Activated CD4-positive, alpha-beta T cell treated with anti-CD3 and anti-CD28 coated beads, Interleukin-2, amount 50 U/mL, for 48 hours (primary cell): ENCODE measurements at places on chromosomes 12 and 14.

GRCh38 chr14:68791078-68791901, 1.6 kb downstream of the ZFP36L1 start:
- DNase-seq, result peak; percentile 56

DNA sequence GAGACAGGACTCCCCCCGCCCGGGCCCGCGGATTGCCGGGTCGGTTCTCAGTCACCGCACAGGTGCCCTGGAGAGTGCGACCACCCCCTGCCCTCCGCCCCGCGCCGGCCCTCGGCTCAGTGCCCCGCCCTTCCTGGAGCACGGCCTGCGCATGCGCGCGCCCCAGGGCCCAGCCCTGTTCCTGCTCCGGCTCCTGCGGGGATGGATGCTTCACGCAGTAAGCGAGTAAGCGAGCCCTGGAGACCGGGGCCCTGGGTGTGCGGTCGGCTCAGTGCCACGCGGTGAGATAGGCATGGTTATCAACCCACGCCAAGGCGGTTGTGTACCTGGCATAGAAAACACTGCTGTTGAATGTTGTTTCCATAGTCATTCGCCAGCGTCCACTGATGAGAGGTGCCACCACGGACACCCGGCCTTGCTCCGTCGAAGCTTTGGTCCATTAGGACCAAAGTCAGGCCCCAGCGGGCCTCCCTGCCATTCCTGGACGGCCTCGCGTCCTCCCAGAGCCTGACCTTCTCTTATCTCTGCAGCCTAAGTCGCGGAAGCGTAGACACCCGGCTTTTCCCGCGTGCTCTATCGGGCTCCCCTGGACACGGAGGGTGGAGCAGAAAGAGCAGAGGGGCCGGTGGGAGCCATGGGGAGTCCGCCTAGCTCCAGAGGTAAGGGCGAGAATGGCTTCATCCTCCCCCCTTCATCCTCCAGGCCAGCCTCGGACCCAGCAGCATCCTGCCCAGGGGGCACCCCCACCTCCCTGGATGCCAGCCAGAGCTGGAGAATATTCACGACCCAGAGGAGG, 90.6 kb downstream of the PAPOLA start:
- DNase-seq, result peak; percentile 71

- no peak for DNase-seq
These were observed 281.7 kb upstream of the RTL1 start for GRCh38 chr14:101185073-101185835.

DNA sequence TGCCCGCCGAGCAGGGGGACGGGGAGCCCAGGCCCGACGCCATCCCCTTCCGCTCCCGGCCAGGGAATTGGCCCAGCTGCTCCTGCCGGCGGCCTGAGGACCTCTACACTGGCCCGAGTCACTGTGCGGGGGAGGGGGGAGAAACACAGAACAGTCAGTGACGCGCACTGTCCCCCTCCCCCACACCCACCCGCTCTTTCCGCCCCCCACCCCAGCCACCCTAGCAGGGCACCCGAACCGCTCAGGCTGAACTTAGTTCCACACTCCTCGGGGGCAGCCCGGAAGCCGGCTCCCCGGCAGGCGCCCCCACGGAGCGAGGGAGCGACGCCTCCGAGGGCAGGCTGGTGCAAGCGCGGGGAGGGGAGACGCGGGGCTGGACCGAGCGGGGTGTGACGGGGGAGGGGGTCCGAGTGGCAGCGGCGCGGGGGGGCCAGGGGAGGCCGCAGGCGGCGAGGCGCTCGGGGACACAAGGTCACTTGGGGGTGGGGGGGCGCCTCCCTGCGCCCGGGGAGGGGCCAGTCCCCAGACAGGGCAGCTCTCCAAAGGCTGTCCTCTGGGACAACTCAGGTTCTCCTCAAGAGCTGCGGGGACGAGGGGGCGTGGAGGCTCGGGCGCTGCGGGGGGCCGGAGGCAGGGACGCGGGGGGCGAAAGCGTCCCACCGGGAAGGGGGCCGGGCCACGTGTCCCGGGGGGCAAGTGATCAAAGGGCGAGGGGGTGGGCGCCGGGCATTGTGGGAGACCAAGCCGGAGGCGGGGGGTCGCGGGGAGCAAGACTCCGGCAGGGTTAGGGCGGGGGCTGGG, 648 bp downstream of the CHD4 start:
- peak; percentile 67 for DNase-seq

- no peak for DNase-seq
These were observed 46.2 kb downstream of the AACS start for GRCh38 chr12:125111403-125111802.

- DNase-seq, result no peak
These were observed 319.1 kb downstream of the NPAS3 start for GRCh38 chr14:33257796-33258195.

DNA sequence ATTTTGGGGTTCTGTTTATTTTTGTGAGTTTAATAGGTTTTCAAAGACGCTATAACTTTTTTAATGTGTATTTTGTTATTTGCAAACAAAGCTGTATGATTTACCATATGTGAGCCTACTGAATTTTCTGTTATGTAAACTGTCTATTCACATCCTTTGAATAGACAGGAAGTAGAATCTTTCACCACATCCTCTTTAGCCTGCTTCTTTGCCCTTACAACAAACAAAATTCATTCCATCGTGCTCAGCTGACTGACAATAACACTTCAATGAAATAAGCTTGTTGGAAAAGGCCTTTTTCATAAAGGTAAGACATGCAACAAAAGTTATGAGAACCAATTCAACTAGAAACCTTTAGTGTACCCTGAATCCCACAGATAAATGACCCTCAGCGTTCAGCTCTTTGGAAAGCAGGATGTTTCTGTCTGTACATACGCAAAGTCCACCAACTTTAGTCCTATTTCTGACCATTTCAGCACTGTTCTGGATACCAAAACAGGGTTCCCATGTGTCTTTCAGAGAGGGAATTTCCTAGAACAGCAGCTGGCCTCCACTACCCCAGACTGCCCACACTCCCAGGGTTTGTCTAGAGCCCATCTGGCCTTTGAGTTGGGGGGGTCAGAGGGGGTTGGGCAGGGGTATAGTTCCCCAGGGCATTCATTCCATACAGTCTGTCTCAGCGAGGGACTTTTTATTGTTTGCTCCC, 71.3 kb downstream of the DUSP6 start:
- DNase-seq, result no peak

DNA sequence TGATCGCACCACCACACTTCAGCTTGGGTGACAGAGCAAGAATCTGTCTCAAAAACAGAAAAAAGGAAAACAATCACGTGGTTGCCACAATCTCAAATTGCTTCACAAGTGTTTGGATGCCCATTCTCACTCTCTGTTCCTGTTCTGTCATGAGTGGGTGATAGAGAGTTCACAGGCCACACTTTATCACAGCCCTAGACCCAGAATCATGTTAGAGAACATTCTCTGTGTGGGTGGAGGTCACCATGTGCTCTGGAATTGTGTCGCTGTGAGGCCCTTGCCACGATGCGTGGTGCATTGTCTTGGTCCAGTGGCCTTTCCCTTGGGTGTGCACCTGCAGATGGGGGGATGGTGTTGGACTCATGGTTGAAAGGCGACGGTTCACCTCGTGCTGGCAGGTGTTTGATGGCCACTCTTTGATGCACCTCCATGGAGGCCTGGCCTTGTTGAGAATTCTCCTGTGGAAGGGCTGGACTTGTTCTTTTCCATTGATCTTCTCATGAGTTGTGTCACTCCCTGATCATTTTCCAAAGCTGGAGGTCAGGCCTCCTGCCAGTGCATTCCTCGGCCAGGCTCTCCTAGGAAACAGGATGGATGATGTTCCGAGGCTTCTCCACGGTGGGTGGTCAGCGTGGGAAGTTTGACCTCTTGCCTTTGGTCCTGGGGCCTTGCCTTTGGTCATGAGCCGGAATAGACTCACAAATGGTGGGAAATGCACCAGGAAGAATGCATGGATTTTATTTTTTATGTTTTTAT, 91.9 kb downstream of the SLC24A4 start:
- no peak for DNase-seq

DNA sequence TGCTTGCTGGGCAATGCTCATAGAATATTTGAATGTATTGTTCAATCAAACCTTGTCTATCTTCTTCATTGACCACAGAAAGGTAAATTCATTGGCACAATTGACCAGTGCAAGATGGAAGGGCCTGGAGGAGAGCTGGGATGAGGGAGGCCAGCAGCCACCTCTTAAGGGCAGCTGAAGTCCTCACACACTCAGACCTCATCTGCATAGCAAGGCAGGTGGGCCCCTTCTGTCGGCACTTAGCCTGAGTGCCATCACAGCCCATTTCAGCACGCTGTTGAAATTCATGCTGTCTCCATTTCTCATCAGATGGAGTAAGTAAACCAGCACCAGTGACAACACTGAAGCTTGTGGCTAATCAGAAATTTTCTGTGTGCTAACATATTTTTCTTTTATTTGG, 25.4 kb upstream of the HMGA2 start:
- no peak for DNase-seq

DNA sequence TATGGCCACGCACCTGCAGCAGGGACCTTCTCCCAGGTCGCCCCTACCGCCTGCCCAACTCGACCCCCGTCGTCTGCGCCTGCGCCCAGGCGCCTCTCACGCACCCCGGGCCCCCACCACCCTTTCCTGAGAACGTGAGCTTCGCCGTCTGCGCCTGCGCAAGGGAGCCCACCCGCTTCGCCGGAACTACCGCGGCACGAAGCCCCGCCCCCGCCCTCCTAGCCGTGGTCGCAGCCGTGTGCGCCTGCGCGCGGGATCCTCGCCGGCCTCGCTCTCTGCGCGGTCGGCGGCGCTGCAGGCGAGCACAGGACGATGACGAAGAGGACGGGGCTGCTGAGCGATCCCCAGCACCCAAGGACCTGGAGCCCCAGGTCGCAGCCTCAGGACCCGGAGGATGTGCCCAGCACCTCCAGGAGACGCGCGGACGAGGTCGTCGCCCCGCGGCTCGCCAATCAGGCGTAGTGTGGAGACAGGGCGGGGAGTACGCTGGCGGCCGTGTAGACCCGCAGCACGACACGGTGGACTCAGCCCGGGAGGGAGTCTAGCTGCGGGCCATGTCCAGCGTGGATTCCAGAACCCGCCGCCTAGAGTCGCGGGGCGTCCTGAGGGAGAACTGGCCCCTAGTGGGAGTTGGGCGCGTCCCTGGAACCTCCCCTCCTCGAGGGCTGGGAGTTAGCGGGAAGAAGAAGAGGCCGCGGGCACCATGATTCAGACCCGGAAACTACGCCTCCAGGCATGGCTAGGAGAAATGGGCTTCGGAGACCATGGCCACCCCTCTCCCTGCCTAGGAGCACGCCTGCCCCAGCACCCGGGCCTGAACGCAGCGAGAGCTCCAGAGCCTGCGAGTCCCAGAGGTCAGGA, 1120.8 kb upstream of the TMEM132C start:
- peak; percentile 76 for DNase-seq

GRCh38 chr12:57754411-57755193, at the start of gene MARCHF9:
Gene MARCHF9, plus strand, starts transcription at chr12:57755103. Its CDS starts 426 bp downstream, at chr12:57755529.
- DNase-seq, result peak; percentile 93

DNA sequence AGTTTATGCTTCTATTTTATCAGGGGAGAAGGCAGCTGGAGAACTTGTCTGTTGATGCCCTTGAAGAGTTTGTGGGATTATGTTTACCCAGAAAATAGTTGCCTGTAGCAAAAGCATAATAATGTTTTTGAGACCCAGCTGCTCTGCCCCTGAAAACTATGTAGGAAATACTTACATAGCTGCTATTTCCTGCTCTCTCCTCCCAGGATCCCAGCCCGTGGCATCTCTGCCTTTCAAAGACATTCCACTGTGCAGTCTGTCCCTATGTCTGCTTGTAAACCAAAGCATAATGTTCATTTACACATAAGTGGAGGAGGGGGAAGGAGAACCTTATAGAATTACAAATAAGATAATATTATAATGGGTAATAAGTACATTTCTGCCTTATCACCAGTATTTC, 198.7 kb downstream of the SYT1 start:
- DNase-seq, result no peak

DNA sequence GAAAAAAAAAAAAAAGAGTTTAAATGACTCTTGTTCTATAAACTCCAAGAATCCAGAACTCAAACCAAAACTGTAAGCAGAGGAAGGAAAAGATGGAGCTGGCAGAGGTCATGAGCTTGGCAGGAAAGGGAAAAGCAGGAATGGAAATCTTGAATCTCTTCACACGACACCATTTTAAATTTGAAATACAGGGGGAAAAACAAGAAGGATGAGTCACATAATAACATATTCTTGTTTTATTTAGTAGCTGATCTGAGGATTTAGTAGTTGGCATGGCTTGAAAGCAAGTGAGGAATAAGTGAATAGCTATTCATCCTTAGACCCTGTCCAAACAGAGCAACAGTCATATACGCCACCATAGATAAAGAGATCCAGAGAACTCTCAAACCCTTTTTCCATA, 35.0 kb downstream of the EPS8 start:
- no peak for DNase-seq

- DNase-seq, result no peak
These were observed 23.1 kb upstream of the C12orf42 start for GRCh38 chr12:103518899-103519298.

- no peak for DNase-seq
These were observed 26.0 kb downstream of the PPFIBP1 start for GRCh38 chr12:27549801-27550652.

DNA sequence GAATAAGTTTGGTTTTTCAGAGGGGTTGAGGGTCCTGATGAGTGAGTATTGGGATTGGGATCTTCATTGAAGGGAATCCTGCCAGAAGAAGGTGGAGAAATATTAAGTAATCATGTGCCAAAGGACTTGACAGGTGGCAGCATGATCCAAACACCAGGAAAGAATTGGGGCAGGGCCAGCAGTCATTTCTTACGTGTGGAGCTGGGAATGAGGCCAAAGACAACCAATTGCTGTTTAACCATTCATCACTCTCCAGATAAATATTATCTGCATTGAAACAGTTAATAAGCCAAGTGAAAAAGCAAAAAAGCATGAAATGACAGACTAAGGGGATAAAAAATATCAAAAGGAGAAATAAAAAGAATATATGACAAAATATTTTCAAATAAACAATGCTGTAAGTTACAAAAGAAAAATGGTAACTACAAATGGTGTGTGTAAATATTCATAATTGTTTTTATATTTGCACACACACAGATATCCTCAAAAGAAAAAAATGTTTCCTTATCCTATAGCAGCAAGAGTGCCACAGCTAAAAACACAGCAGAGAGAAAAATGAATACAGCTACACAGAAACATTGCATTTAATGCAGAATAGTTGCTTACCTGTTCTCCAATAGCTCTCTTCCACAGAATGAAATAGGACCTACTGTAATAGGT, 26.2 kb downstream of the C2CD5 start:
- no peak for DNase-seq

DNA sequence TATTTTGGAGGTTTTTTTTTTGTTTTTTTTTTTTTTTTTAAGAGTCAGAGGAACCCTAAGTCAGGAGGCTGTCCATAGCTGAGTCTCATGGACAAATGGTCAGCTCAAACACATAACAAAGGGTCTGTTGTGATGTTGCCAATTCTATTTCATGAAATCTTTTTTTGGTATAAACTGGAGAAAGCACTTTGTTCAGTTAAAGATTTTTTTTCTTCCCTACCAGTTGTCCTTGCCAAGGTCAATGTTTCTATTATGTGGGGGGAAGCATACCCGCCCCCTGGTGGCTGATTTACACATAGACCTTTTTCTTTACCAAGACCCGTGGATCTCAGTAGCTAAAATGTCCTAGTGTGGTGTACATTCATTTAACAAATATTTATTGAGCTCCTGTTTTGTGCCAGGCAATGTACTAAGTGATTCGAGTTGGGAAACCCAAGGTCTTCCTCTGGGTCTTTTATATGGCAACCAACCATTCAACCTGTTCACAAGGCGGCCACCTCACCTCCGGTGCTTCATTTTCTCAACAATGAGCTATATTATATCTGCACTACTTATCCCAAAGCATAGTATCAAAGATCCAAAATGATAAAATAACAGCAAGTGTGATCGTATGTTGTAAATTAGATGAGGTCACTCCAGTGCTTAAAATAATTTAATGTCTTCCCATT, 214.5 kb downstream of the PAH start:
- peak; percentile 35 for DNase-seq

- no peak for DNase-seq
These were observed 10.5 kb downstream of the SNX6 start for GRCh38 chr14:34619471-34619870.

GRCh38 chr12:26704684-26705460, 128.1 kb downstream of the ITPR2 start:
- no peak for DNase-seq
